NT2/D1 (cell line): ENCODE measurements at places on chromosomes 3 and 15.

- no peak for DNase-seq
Observed at GRCh38 chr3:45518376-45519135, 76.0 kb upstream of the LIMD1 start.

DNA sequence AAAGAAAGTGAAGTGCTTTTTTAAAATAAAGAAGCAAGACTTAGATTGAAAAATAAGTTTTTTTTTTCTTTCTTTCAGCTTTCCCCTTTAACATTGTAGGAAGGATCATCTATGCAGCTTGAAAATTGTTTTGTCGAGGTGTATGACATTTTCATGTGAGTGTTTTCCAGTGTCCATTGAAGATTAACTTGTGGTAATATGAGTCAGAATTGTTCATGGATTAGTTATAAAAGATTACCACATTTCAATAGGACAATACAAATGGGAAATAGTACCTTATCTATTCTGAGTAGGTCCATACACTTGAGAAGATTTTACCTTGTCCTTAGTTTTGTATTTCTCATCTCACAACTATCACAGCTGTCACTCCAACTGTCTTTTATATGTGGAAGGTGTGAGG lies 1234.7 kb downstream of the NSUN3 start:
- DNase-seq = no peak

- peak; percentile 91 for DNase-seq
Observed at GRCh38 chr3:14329116-14329830, 73.1 kb upstream of the SLC6A6 start.

- no peak for DNase-seq
Observed at GRCh38 chr3:121481106-121481880, 64.5 kb downstream of the POLQ start.

GRCh38 chr3:115720983-115721382 lies 97.7 kb downstream of the GAP43 start:
- no peak for DNase-seq

- DNase-seq = no peak
Observed at GRCh38 chr3:42256135-42256819, 9.7 kb downstream of the CCK start.

DNA sequence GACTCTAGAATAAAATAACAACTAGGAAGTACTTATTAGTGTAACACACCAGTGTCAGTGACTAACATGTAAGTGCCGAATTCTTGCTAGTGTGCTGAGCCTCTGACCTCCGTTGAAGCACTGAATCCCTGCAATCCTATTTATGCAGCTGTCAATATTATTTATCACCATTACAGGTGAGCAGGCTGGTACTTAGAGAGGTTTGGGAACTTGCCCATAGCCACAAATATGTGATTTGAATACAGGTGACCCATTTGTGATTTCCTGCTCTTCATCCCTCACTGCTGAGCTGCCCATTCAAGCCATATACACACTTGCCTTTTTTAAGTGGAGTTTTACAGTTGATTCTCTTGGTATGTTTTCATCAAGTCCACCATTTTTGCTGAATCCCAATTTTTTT lies 12.2 kb downstream of the EIF4E3 start:
- no peak for DNase-seq

DNA sequence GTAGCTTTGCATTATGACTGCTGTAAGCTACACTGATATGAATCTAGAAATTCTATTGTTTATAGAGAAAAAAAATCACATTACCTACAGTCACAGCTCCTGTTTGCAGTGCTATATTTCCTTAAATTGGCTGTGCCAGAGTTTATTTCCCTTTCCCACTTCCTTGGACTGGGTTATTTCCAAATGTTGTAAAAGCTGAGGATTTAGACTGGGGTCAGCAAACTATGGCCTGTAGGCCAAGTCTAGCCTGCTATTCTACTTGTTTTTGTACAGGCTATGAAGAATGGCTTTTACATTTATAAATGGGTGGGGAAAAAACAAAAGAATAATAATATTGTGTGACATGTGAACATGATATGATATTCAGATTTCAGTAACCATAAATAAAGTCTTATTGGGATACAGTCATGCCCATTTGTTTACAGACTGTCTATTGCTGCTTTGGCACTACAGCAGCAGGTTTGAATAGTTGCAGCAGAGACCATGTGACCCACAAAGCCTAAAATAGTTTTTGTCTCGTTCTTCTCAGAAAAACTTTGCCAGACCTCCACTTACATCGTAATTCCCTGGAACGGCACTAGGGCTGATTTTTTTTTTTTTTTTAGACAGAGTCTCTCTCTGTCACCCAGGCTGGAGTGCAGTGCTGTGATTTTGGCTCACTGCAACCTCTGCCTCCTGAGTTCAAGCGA lies 7.8 kb downstream of the GLDN start:
- no peak for DNase-seq

- no peak for DNase-seq
Observed at GRCh38 chr3:193553586-193553985, 1.1 kb downstream of the ATP13A4 start.

DNA sequence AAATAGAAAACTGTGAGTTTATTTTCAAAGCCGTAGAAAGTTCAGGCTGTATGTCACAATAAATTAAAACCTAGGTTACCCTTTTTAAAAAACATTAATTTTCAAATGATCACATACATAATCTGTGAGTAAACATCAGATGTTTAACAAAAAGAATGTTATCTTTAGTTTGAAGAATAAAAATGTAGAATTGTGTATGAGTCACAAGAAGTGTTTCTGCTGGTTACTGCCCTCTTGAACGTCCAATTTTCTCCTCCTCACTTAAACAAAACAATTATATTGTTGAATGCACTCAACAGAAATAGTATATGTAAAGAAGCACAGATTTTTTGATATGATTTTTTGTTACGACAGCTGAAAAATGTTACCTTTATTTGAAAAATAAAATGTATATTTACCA lies 855.1 kb downstream of the ROBO1 start:
- no peak for DNase-seq

GRCh38 chr3:57004229-57004628 lies 56.2 kb upstream of the SPATA12 start:
- DNase-seq = no peak

DNA sequence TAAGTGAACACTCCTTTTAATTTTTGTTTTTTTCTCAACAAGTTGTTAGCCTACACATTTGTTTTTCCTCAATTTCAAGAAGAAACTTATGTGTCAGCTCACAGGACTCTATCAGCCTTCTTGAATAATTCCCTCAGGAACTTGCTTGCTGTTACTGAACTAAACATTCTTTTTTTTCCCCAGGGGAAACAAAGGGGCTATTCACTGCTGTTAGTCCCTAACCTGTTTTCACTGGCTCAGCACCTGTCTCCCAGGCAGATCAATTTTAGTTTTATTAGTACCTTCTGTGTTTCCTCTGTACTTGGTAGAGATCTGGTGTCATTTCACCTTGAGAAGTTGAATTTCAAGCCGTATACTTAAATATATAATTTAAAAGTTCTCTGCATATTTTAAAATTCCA lies 644.6 kb downstream of the CADM2 start:
- peak; percentile 20 for DNase-seq

DNA sequence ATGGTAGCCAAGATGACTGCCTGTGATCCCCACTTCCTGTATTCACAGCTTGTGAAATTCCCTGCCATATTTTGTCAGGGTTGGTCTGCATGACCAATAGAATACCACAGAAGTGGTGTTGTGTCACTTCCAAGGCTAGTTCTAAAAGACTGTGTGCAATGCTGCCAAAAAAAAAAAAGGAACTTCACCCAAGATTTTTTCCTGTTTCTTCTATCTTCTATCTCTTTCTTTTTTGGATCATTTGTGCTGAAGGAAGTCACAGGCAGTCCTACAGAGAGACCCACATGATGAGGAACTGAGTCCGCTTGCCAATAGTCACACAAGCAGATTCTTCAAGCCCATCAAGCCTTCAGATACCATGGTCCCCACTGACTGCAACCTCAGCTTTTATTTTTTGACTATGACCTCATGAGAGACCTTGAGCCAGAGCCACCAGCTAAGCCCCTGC lies 18.1 kb upstream of the RAF1 start:
- no peak for DNase-seq

- no peak for DNase-seq
Observed at GRCh38 chr15:56148064-56148463, 95.6 kb downstream of the RFX7 start.

GRCh38 chr15:41010345-41010744 lies 57.1 kb downstream of the CHAC1 start:
- no peak for DNase-seq

- DNase-seq = no peak
Observed at GRCh38 chr15:42405863-42406482, 46.7 kb downstream of the CAPN3 start.

- no peak for DNase-seq
Observed at GRCh38 chr3:119562307-119562961, 3.0 kb upstream of the CD80 start.

DNA sequence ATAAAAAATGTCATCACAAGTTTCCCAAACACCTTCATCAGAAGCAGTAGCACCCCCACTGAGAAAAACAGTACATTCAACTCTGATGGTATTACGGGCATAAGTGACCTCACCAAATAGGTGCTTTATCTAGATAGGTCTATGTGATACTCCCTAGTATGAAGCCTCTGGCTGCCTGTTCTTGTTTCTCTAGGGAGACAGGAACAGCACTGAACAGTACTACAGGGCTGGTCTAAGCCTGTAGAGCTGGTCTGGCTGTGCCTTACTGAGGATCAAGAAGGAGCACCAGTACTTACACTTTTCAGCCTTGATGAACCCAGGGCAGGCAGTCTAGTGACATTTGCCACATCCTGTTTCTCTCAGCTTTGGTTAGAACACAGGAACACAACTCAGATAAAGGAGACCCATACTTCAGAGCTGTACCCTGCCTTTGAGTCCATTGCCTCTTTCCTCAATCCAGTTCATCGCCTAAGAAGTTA lies 35.9 kb downstream of the OXNAD1 start:
- DNase-seq = no peak

GRCh38 chr3:128012050-128012449 lies 40.2 kb upstream of the SEC61A1 start:
- no peak for DNase-seq

- DNase-seq = no peak
Observed at GRCh38 chr15:71971905-71972304, 146.0 kb downstream of the MYO9A start.

- no peak for DNase-seq
Observed at GRCh38 chr15:89106200-89106599, 17.9 kb downstream of the ABHD2 start.
